ENCODE measurements at places on chromosomes 3 and 15.

- DNase-seq = no peak
These were observed 16.9 kb upstream of the SPATA12 start for GRCh38 chr3:57043518-57043917.

DNA sequence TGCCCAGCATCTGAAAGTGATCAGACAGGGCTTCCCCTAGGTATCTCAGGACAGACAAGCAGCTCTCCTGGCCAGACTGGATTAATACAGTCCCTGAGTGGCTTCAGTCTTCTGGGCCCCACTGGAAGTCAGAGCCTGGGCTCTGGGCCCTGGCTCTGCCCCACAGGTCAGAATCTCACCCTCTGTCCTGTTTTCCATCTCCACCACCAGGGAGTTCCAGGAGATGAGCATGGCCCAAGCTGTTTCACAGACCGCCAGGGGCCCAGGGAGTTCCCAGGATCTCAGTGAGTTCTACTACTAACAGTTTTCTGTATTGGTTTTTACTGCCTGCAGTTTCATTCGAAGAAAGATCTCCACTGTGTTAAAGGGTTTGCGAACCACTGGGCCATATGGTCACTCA is 131.5 kb downstream of the MEX3B start:
- no peak for DNase-seq

DNA sequence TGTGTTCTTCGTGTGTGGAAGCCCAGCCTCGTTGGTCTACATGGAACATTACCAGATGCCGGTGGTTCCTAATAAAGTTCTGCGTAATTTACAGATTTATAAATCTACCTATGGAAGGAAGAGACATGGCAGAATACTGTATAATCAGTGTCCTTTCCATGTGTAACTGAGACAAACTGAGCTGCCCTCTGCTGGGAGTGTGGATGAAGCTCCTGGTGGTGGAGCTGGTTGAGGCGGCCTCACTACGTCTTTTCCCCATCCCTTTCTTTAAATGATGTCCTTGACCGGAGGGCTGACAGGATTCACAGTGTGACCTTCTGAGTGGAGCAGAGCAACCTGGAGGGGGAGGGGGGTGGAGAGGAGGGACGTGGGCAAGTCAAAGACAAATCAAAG is 267.0 kb upstream of the CHRM5 start:
- no peak for DNase-seq

DNA sequence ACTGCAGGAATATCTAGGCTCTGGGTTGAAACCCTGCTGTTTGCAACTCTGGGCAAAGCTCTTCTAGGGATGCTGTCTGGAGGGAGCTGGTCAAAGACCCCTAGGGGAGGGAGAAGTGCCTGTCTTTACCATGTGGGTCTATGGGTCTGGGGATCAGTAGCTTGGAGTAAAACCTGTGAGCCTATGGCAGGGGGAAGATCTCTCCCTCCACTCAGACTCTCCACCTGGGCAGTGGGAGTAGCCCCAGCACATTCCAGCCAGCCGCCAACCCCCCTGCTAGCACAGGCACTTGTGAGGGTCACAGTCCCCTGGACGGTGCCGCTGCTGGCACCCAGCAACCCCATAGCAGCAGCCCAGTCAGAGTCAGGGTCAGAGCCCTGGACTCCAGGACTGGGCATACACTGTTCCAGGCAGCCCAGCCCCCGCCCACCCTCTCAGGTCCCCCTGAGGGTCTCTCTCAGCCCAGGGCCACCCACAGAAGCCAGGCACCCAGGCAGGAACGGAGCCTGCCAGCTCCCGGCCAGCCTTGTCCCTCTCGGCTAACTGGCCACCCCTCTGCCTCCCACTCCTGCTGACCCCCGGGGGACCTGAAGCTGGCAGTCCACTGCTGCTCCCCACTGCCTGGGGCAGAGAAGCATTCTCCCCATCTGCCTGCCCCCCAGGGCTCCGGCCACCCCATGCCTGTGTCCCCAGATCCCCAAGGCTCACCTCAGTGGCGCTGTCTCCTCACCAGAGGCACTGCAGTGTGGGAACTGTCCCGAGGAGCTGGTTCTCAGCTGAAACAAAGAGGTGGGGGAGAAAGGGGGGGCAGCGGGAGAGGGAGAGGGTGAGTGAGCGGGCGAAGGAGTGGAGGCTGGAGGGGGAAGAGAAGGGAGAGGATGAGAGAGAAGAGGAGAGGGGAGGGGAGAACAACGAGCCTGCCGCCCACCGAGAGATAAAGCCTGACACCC is 10.8 kb downstream of the GLYCTK start:
- DNase-seq = no peak

DNA sequence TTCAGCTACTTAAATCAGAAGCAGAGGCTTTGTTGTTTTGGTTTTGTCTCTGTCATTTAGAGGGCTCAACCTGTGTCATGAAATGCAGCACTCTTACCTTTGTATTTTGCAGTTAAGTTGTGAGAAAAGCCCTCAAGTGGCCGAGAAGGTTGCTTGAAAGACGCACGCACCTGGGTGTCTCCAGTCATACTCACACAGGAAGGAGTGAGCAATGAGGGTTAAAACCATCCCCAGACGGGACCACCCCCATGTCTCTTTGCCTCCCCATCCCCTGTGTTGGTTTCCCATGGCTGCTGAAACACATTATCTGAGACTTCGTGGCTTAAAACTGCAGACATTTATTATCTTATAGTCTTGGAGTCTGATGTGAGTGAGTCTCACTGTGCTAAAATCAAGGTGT is 376.1 kb upstream of the CFAP20DC start:
- no peak for DNase-seq

DNA sequence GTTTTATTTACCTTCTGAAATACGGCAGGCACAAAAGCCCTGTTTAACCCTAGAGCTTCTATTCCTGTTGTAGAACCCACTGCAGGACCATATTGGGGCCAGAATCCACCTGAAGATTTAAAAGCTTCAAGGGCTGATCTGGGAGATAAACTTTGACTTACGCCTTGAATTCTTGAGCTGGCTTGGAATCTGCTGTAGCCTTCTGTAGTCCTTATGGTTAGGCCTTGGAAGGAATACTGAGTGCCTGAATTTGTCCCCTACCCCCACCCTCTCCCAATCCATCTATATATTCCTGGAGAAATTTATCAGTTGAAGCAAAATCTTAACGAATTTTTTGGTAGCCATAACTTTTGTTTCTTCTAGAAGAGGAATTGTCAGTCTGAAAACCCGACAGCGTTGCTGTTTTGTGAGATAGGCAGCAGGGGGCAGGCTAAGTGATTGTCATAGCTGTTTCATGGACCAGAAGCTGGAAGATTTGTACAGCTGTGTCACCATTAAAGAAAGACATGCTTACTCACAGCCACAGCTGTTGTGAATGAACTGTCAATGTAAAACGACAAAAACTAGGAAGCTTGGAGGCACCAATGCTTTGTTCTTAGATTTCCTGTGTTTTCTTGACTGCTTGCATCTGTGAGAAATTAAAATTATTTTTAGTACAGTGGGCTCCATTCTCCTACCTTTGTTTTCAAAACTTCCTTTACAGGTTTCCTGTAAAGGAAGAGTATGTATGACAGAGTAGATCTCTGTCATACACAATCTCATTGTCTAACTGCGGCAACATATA is 12.8 kb downstream of the LXN start:
- DNase-seq = peak; percentile 31

- DNase-seq = no peak
These were observed 92.6 kb upstream of the VGLL4 start for GRCh38 chr3:11736136-11736833.

- DNase-seq = no peak
These were observed 50.6 kb downstream of the CMSS1 start for GRCh38 chr3:99868311-99868646.

DNA sequence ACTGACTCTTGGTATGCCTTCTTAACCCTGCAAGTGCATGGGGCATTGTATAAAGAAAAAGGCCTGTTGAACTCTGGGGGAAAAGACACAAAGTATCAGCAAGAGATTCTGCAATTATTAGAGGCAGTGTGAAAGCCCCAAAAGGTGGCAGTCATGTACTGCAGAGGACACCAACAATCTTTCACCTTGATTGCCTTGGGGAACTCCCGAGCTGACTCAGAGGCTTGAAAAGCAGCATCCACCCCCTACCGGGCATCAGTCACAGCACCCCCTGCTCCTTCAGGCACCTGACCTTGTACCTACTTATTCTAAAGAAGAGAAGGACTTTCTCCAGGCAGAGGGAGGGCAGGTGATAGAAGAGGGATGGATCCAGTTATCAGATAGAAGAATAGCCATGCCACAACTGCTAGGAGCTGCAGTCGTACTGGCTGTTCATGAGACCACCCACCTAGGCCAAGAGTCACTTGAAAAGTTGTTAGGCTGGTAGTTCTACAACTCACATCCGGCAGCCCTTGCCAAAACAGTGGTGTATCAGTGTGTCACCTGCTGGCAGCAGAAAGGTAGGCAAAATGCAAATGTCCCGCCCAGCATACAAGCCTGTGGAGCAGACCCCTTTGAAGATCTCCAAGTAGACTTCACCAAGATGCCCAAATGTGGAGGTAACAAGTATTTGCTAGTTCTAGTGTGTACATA is 241.6 kb upstream of the CNTN6 start:
- no peak for DNase-seq

- peak; percentile 65 for DNase-seq
These were observed 6.8 kb downstream of the ANXA2 start for GRCh38 chr15:60390871-60391501.

GRCh38 chr3:116288485-116288884 is 156.8 kb downstream of the LSAMP start:
- DNase-seq = peak; percentile 6

GRCh38 chr3:19596408-19596807 is 337.6 kb downstream of the EFHB start:
- no peak for DNase-seq

- no peak for DNase-seq
These were observed 75.6 kb downstream of the TUSC7 start for GRCh38 chr3:116785226-116785625.

- DNase-seq = no peak
These were observed 64.8 kb upstream of the ABHD2 start for GRCh38 chr15:89023311-89023961.

GRCh38 chr3:59126446-59126845 is 76.6 kb upstream of the CFAP20DC start:
- no peak for DNase-seq

DNA sequence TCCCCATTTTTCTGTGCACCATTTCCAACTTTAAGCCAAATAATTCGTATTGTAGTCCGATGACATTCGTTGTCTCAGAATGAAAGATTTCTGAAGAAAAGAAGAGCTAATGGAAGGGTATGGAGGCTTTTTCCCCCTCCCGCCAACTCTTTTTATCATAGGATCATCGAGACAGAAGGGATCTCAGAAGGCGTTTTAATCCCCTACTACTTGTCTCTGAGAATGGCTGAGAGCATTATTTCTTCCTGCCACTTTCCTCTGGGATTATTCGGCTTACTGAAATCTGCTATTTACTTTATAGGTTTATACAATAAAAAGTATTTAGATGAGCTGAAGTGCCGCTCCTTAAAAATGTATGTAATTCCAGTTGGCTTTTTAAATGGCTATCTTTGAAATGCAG is 789.8 kb downstream of the EDEM1 start:
- DNase-seq = no peak

DNA sequence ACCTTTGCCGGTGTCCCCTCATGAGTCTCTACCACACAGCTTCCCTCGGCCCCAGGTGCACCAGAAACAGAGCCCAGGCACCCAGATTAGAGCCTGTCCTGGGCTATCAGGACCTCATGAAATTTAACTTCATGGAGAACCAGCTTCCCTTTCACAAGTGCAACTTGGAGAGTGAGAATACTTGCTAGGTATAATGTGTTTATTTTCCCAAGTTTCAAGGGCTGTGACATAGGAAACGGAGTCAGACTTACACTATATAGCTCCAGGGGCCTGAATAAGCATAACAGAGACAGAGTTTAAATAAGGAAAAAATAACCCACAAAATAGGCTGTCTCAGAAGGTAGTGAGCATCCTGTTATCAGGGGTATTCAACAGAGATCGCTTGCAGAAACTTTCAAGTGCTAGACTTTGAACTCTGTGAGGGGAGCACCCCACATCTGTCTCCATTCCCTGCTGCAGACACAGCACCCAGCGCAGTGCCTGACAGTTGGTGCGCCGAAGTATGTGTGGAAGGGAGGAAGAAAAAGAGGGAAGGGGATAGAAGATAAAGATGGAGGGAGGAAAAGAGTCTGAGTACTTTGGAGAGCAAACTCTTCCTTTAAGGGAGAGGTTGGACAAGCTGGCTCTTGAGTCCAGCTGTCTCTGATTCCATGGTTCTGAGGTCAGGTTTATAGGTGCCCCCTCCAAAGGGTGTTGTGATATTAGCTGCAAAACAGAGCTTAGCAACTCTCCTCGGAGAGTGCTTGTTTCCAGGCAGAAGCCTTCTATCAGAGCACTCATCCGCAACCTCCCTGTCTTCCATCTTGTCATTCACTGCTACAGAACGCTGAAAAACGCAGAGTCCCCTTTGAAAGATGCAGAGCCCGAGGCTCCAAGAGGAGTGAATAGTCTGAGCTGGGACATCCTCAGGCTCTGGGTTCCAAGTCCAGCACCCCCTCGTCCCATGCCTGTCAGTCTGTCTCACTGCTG is 84.8 kb downstream of the CPN2 start:
- DNase-seq = no peak

- DNase-seq = no peak
These were observed 56.1 kb upstream of the RAD18 start for GRCh38 chr3:9019259-9019961.

DNA sequence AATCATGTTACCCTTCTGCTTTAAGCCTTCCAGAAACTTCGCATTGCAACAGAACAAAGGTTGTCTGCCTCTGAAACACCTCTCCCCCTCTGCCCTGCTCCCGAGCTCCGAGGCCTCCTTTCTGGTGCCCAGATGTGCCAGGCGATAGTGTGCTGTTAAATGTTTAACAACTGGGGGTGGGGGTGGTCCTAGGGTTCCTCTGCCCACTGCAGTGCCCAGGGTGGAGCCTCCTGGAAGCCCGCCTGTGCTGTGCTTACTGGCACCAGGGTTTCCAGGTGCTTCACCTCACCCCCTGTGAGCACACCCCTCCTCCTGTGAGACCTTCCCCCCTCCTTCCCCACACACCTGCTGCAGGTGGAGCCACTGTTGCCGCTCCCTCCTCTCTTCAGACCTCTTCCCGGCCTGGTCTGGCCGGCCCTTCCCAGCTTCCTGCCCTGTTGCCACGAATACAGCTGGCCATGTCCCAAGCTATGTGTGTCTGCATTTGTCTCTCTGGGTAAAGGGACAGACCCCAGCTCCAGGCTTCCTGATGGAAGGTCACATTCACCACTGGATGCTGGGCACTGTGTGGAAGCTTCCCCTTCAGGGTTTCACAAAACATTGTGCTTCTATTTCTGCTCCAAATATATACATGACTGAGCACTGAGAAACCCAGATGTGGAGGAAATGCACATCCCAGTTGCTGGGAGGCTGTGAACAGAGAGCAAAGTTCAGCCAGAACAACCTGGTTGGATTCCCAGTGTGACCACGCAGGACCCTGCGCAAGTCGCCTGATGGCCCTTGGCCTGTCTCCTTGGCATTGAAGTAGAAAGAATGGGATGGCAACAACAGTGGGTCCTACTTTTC is 37.2 kb downstream of the MGLL start:
- DNase-seq = no peak

Measured in fibroblast of skin of left quadriceps (primary cell).